ENCODE measurements at places on chromosomes 4 and X.
A peak's percentile ranks its signal among the peaks of the same experiment; 100 is the strongest.

- DNase-seq, result no peak
These were observed 950.2 kb upstream of the TENM3 start for GRCh38 chr4:181293014-181293413.

- no peak for DNase-seq
These were observed 48.3 kb downstream of the DMP1 start for GRCh38 chr4:87698394-87698793.

GRCh38 chr4:78543424-78544125 is 8.0 kb upstream of the ANXA3 start:
- no peak for DNase-seq

- no peak for DNase-seq
These were observed 62.4 kb downstream of the TRMT44 start for GRCh38 chr4:8502836-8503585.

GRCh38 chr4:26082565-26082964 is 168.5 kb downstream of the SMIM20 start:
- DNase-seq, result no peak

DNA sequence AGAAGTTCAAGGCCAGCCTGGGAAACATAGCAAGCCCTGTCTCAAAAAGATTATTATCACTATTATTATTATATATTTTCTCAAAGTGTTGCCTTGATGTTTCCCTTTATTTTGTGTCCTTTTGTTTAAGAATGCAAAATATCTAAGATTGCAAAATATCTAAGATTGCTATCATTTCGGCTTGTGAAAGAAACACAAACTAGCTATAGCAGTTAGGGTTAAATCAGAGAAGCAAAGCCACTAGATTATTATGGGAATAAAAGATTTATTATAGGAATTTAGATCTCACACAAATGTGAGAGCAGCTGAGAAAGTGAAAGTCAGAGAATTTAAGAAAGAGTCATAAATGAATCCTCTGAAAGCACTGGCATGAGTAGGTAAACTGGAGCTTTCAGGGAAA is 18.0 kb upstream of the TMEM184C start:
- DNase-seq, result no peak

- DNase-seq, result no peak
These were observed 917.0 kb upstream of the LCORL start for GRCh38 chr4:18938343-18939099.

DNA sequence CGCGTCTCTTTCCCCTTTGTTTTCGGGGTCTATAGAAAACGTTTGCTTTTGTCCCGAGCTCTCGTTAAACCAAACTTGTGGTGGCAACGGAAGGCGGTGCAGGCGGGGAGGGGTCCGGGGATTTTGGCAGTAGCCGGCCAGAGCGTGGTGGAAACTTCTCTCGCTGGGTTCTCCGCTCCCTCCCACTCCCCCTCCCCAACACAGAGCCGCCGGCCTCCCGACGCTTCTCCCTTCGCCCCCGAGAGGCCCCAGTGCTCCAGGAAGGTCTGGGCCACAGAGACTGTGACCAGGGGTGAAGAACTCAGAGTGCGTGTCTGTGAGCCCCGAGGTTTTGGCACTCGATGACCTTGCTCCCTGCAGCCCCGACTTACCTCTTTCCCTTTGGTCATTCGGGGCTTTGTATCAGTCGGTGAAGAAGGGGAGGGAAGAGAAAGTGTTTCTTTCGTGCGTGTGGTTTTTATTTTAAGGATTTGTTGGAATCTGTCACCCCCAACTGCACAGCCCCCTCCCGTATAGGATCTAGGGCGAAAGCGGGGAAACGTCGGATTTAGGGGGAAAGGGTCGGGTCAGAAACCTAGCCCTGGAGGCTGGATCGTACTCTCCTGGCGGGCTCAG is 9.0 kb upstream of the BCOR start:
- no peak for DNase-seq

DNA sequence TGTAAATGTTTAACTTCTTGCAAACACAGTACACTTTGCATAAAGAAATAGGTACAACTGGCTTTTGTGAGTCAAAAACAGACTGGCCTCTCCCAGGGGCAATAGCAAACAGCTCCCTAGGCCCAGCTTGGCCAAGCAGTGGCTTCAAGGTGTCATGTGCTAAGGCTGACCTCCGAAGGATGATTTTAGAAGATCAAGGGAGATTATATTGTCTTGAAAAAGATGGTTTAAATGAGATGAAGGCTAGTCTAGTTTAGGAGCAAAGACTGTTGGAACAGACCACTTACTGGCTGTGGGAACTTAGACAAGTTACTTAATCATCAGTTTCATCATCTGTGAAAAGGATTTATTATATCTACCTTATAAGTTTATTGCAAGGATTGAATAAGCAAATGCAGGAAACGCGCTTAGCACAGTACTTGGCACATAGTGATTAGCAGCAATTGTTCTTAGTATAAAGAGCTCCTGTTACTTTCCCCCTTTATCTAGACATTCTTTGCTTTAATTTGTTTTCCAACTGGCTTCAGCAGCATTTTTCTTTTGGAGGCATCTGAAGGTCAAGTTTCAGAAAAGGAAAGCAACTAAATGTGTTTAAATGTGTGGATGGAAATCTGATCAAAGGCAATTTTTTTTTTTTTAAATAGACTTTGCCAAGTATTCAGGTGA is 17.2 kb downstream of the ANXA3 start:
- no peak for DNase-seq

DNA sequence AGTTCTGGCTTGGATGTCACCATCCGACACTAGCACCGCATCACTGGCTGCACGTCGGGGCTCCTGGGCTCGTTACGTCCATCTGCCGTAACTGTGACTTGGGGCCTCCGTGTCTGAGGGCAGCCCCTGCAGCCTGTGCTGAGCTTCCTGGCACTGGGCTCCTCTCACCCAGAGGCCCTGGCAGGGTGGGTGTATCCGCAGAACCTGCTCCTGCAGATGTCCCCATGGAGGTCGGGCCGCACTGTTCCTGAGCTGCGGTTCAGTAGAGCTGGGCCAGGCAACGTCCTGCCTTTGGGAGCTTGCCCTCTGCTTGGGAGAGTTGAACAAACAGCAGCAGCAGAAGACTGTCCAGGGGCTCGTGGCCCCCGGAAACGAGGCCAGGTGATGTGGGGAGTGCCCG is 71.4 kb downstream of the RGS12 start:
- no peak for DNase-seq

DNA sequence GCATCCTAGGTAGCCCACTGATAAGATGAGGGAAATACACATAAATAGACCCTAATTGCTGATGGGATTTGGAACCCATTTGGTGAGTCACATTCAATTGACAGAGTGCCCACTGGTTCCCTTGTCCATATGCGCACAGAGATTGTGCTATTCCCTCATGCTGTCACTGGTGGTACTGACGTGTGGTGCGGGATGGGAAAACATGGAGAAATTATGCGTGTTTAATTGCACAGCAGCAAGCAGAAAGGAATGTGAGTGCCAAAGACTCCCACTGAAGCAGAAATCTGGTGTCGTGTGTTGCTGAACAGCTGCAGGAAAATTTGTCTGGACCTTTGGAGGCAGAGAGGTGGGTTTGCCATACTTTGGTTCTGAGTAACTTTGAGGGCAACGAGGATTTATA is 92.2 kb downstream of the NHSL2 start:
- no peak for DNase-seq

DNA sequence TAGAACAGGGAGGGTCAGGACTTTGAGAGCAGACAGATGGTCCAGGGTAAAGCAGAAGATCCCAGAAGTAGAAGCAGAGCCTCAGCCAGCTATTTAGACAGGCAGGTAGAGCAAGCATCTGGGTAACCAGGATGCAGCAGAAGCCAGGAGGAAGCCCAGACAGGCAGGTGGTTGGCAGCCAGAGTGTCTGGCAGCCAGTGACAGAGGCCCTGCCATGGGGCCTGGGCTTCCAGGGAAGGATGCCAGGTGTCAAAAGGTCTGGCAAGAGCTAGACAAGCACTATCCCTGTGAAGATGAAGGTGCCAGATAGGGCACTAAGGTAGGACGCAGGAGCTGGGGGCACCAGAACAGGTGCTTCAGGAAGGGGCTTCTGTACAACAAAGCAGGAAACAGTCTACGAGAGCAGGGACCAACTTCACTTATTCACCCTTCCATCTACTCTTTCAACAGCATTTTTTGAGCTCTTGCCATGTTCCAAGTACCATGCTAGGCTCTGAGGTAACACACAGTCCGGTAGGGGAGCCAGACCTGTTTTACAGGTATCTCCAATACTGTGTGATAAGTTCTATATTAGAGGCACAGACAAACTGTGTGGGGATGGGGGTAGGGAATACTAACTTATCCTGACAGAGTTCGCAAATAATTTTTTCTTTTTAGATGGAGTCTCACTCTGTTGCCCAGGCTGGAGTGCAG is 38.1 kb upstream of the GJB1 start:
- no peak for DNase-seq

- peak; percentile 77 for DNase-seq
These were observed at the start of gene QDPR for GRCh38 chr4:17511950-17512795. TSS of gene QDPR (minus strand) at chr4:17512090. CDS start at chr4:17512054, 36 bp downstream.

GRCh38 chrX:17854069-17854468 is 7.0 kb downstream of the RAI2 start:
- no peak for DNase-seq

DNA sequence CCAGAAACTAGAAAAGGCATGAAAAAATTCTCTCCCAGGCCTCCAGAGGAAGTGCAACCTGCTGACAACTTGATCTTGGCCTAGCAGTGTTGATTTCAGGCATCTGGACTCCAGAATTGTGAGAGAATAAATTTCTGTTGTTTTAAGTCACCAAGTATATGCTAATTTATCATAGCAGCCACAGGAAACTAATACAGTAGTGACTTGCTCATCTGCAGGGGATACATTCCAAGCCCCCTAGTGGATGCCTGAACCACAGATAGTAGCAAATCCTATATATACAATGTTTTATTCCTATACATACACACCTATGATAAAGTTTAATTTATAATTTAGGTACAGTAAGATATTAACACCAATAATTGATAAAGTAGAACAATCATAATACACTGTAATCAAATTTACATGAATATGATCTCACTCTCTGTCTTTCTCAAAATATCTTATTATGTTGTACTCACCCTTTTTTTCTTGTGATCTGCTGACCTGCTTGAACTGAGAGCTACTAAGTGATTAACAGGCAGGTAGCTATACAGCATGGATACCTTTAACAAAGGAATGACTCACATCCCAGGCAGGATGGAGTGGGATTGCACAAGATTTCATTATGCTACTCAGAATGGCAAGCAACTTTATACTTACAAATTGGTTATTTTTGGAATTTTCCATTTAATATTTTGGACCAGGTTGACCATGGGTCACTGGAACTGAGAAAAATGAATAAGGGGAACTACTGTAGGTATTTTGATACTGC is 501.1 kb downstream of the KCNIP4 start:
- no peak for DNase-seq

GRCh38 chr4:24010994-24011393 is 121.1 kb upstream of the PPARGC1A start:
- DNase-seq, result no peak

GRCh38 chr4:2083826-2084160 is 24.7 kb downstream of the NAT8L start:
- no peak for DNase-seq
